ENCODE measurements at places on chromosomes 5 and 9. TPM values are rescaled to one million over a fixed set of nuclear protein-coding genes. Genes with fewer than 3 reads are reported as not detected.

Gene FREM1
- 20.2 TPM for polyA plus RNA-seq

- DNase-seq, result no peak
Measured at GRCh38 chr9:11992866-11993265, 700.3 kb upstream of the TYRP1 start.

GRCh38 chr9:137148661-137149060 is 9.7 kb downstream of the GRIN1 start:
- DNase-seq, result no peak

GRCh38 chr5:132947671-132948070 is 15.8 kb downstream of the AFF4 start:
- DNase-seq, result no peak

- DNase-seq, result no peak
Measured at GRCh38 chr5:10559871-10560270, 4.0 kb upstream of the ANKRD33B start.

- DNase-seq, result no peak
Measured at GRCh38 chr5:172502410-172502809, 48.1 kb upstream of the SH3PXD2B start.

DNA sequence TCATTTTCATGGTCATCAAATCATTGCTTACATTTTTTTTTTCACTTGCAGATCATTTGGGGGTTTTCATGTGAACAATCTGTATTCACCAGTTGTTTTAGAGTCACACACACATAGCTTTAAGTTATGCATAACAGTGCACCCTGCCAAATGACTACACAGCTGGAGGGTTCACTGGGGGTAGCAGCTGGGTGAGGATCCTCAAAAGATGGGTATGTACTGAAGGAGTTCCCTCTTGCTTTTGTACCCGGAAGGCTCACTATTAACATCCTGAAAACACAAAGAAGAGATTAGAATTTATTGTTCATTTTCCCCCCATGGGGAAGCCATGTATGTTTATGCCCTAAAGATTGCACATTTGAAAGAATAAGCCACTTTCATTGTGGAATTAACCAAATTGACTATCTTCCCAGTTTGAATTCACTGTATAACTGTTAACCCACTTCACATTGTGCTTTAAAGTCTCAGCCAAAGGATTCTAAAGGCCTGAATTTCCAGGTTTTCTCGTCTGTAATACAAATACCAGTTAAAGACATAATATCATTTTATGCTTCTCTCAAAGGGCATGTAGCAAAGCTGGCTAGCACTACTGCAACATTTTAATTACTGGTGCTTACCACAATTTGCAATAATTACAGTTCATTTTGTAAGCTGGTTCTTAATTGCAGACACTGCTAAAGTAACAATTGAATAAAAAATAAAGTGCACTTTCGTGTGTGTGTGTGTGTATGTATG is 466.4 kb upstream of the MEF2C start:
- no peak for DNase-seq

DNA sequence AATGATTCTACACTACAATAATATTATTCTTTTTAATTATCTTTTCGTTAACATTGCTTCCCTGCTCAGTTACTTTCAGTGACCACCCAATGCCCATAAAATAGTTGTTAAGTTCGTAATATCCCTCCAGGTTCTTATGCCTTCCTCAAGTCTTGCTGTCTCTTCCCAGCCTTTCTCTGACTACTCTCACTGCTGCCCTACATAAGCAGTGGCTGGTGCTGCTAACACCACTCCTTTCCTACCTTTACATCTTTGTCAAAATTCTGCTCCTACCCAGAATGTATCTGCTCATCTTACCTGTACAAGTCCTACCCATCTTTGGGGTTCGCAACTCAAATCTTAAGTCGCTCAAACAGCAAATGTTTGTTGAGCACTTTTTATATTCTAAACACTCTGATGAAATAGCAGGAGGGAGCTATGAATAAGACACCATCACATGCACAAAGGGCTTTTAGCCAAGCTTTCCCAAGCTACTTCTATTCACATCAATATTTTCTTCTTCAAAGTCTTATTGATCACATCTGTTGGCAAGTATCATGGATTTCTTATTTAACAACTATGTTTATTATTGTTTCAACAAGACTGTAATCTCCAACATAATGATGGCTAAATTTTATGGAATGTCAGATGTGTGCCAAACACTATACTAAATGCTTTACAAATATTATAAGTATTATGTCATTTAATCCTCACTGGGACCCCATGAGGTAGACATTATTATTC is 29.5 kb downstream of the SLC25A46 start:
- peak; percentile 20 for DNase-seq

DNA sequence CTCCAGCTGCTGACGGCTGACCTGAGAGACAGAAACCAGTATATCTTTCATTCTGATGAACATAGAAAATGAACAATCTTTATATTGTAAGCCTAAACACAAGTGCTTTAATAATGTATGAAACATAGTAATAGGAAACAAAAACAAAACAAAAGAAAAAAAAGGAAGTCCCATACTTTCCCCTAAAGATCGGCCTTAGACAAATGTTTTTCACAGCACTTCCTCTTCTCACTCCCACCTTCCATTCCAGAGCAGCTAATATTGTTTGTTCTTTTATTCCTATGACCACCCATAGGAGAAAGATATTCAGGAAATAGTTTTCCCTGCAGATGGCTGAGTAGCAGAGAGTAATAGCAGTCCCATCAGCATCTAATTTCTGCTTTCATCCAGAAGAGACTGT is 194.4 kb upstream of the SLC27A6 start:
- DNase-seq, result no peak

All from hindlimb muscle (tissue), 1 donor.